Kidney (tissue), 22 donors: ENCODE measurements at places on chromosomes 7 and 10.

GRCh38 chr7:80187727-80188126 lies 53.1 kb downstream of the GNAI1 start:
- no peaks in the 10 kb centered on the region for H3K36me3 ChIP-seq
- H3K27me3 ChIP-seq, result no peaks in the 10 kb centered on the region
- no peak overlapping the region for H3K27ac ChIP-seq

DNA sequence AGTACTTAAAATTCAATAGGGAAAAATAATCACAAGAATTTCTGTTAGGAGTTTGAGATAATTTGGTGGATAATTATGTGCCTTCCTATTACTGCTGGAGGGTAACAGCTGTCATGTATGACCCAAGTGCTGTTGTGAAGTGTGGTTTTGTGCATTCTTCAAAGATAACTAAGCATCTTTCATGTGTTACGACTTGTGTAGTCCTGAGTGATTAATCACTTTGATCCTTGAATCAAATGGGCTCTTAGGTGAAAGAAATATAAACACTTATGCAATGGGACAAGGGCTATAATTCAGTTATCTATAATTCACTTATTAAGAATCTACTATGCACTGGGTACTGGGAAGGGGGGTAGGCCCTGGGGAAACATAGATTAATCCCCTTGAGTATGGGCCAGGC lies 89.0 kb downstream of the CH25H start:
- H3K36me3 ChIP-seq, result no peaks in the 10 kb centered on the region
- no peaks in the 10 kb centered on the region for H3K4me1 ChIP-seq
- no peak for DNase-seq
- no peak overlapping the region for H3K4me3 ChIP-seq
- no peak overlapping the region for H3K27ac ChIP-seq

GRCh38 chr7:132836746-132837145 lies 245.1 kb downstream of the CHCHD3 start:
- no peaks in the 10 kb centered on the region for H3K36me3 ChIP-seq
- H3K27me3 ChIP-seq, result no peaks in the 10 kb centered on the region
- no peak overlapping the region for H3K4me3 ChIP-seq
- H3K4me1 ChIP-seq, result no peaks in the 10 kb centered on the region
- no peak for DNase-seq
- no peak overlapping the region for H3K27ac ChIP-seq

DNA sequence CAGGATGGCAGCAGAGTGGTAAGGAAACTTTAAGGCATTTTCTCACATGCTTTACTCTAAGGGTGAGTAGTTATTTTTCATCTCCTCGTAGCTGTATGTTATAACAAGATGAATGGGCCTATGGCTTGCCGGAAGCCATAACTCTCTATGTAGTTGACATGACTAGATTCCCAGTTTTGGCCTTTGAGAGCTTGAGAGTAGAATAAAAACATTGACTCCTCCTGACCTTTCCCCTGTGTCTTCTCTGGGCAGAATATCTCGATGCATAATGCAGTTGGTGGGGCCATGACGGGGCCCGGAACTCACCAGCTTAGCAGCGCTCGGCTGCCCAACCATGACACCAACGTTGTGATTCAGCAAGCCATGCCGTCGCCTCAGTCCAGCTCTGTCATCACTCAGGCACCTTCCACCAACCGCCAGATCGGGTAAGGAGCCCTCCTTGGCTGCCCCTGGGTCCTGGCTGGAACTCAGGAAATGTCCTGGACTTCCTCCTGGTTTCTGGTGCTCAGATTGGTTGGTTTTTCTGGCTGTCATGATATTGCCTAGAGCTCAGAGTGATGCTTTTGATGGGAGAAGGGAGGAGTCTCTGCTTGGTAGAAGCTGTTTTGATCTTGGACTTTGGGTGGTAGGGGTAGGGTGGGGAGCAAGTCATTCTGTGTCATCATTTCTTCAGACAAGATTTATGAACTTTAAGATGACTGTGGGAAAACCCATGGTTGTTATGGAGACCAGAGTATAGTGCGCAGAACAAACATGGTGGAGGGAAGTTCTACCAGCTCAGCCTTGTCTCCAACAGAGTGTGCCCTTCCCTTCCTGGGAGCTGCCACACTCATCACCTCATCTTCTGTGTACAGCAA lies 158.0 kb downstream of the CREB5 start:
- H3K36me3 ChIP-seq, result no peaks in the 10 kb centered on the region
- peak; percentile 65 for DNase-seq
- H3K4me3 ChIP-seq, result no peak overlapping the region
- H3K4me1 ChIP-seq, result peaks cover 3% of the 10 kb centered on the region
- H3K27ac ChIP-seq, result no peak overlapping the region
- H3K27me3 ChIP-seq, result no peaks in the 10 kb centered on the region

GRCh38 chr7:5349437-5350173 lies 66.9 kb downstream of the SLC29A4 start:
- no peak overlapping the region for H3K4me3 ChIP-seq
- DNase-seq, result peak; percentile 61
- H3K4me1 ChIP-seq, result no peaks in the 10 kb centered on the region
- no peaks in the 10 kb centered on the region for H3K36me3 ChIP-seq
- H3K27ac ChIP-seq, result no peak overlapping the region

DNA sequence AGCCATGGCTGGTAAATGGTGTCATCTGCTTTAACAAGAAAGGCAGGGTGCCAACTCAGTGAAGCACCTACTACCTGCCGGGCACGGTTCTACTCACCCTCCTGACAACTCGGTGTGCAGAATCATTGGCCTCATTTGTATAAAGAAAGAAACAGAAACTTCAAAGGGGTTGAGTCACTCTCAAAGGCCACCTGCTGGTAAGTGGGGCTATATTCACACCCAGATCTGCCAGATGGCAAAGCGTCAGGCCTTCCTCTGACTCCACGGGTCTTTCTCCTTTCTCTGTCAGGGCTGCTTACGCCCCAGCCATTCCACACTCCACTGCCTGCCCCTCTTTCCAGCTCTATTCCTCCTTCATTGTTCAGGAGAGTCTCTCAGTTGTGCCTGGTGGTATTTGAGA lies 309.2 kb downstream of the GFRA1 start:
- H3K4me3 ChIP-seq, result no peak overlapping the region
- H3K36me3 ChIP-seq, result no peaks in the 10 kb centered on the region
- no peaks in the 10 kb centered on the region for H3K27me3 ChIP-seq
- no peak overlapping the region for H3K27ac ChIP-seq
- no peaks in the 10 kb centered on the region for H3K4me1 ChIP-seq

- no peaks in the 10 kb centered on the region for H3K27me3 ChIP-seq
- no peak overlapping the region for H3K27ac ChIP-seq
- no peaks in the 10 kb centered on the region for H3K36me3 ChIP-seq
- H3K4me1 ChIP-seq, result no peaks in the 10 kb centered on the region
- H3K4me3 ChIP-seq, result no peak overlapping the region
Observed at GRCh38 chr10:8173243-8173865, 118.9 kb downstream of the GATA3 start.

DNA sequence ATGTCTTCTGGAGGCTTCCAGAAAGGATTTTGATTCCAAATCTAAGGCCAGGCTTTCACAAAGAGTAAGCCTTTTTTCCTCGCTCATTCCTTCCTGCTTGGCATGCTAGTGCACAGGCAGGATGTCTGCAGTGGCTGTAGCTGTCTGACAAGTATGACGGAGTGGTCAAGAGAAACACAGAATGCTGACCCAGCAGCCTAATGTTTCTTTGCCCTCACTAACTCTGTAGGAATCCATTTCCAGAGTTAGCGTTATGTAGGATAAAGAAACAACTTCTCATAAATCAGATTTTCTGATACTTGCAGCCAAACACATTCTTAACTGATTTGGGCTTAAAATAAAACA lies 190.8 kb upstream of the AGK start:
- H3K36me3 ChIP-seq, result no peaks in the 10 kb centered on the region
- no peak for DNase-seq
- H3K4me1 ChIP-seq, result no peaks in the 10 kb centered on the region
- no peak overlapping the region for H3K27ac ChIP-seq
- no peak overlapping the region for H3K4me3 ChIP-seq

DNA sequence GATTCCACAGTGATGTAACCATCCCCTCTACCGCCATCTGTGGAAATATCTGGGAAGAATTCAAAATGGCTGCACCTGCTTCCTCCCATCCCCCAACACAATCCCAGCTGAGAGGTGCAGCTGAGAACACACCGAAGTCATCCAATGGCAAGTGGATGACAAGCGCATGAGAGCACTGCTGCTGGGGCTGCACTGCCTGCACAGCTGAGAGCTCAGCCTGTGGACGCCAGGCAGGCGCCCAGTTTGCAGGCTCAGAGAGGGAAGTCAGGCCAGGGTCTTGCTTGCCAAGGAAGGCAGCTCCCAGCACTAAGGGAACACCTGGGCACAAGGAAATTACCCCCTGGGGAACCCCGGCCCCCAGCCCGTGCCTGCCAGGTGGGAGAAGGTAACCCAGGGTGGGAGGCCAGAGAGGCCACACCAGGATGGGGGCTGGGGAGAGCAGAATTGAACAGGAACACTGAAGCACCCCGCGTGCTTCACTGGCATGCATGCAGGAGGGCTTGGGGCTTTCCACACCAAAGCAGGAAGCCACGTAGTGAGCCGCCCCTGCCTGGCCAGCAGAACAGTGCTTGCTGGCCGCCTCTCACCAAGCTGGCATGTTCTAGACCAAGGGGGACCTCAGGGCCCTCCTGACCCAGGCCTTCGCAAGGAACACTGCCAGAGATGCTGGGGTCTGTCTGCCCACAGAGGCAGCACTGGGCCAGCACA lies 46.2 kb downstream of the FAM53B start:
- H3K4me1 ChIP-seq, result peaks cover 71% of the 10 kb centered on the region
- DNase-seq, result peak; percentile 61
- peaks cover 8% of the 10 kb centered on the region for H3K36me3 ChIP-seq

- no peaks in the 10 kb centered on the region for H3K4me1 ChIP-seq
- no peaks in the 10 kb centered on the region for H3K27me3 ChIP-seq
- H3K36me3 ChIP-seq, result no peaks in the 10 kb centered on the region
- DNase-seq, result no peak
Observed at GRCh38 chr7:156222611-156223010, 410.3 kb upstream of the SHH start.

GRCh38 chr7:75639886-75640190 lies 98.9 kb downstream of the HIP1 start:
- peak overlapping the region; percentile 26 for H3K27ac ChIP-seq
- no peaks in the 10 kb centered on the region for H3K4me1 ChIP-seq
- no peak for DNase-seq
- no peaks in the 10 kb centered on the region for H3K27me3 ChIP-seq
- H3K4me3 ChIP-seq, result peak overlapping the region; percentile 32
- H3K36me3 ChIP-seq, result no peaks in the 10 kb centered on the region

DNA sequence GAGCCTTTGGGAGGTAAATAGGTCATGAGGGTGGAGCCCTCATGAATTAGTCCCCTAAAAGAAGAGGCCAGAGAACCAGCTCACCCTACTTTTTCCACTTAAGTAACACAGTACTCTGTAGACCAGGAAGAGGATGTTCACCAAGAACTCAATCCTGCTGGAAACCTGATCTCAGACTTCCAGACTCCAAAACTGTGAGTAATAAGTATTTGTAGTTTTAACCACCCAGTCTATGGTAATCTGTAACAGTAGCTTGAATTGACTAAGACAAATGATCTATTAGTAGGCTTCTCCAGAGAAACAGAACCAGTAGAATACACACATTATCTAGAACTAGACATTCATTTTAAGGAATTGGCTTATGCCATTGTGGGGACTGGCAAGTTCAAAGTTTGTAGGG lies 51.5 kb downstream of the ANKMY2 start:
- no peak for DNase-seq
- H3K36me3 ChIP-seq, result peaks cover 4% of the 10 kb centered on the region
- H3K4me1 ChIP-seq, result no peaks in the 10 kb centered on the region

DNA sequence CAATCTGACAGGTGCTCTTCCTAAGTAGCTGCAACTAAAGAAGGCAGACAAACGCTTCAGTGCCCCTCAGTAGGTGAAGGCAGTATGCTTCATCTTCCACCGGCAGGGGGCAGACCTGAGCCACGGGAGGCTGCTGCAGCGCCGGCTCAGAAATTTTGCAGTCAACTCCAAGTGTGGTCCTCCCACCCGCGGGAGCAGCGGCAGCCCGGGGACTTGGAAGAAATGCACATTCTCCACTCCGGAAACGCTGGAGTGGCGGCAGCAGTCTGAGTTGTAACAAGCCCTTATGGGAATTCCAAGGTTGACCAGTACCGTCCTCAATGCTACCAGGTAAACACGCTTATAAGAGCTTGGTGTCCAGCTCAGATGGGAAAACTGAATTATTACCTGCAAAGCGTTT lies 3.4 kb downstream of the IGFBP3 start:
- H3K27ac ChIP-seq, result no peak overlapping the region
- peaks cover 7% of the 10 kb centered on the region for H3K27me3 ChIP-seq
- no peak overlapping the region for H3K4me3 ChIP-seq
- peak; percentile 91 for DNase-seq
- H3K4me1 ChIP-seq, result peaks cover 7% of the 10 kb centered on the region

- peak overlapping the region; percentile 87 for H3K27ac ChIP-seq
- peak overlapping the region; percentile 69 for H3K4me3 ChIP-seq
- H3K36me3 ChIP-seq, result no peaks in the 10 kb centered on the region
- DNase-seq, result peak; percentile 91
- H3K27me3 ChIP-seq, result no peaks in the 10 kb centered on the region
- peaks cover 3% of the 10 kb centered on the region for H3K4me1 ChIP-seq
Observed at GRCh38 chr10:122019414-122019975, 30.5 kb downstream of the TACC2 start.

GRCh38 chr10:77829356-77829755 lies 97.2 kb downstream of the DLG5 start:
- H3K27me3 ChIP-seq, result no peaks in the 10 kb centered on the region
- peaks cover 37% of the 10 kb centered on the region for H3K36me3 ChIP-seq
- DNase-seq, result no peak
- H3K4me1 ChIP-seq, result no peaks in the 10 kb centered on the region
- no peak overlapping the region for H3K4me3 ChIP-seq

GRCh38 chr7:132575419-132575981 lies 770 bp downstream of the PLXNA4 start:
- DNase-seq, result peak; percentile 61
- H3K4me3 ChIP-seq, result peak overlapping the region; percentile 46
- no peaks in the 10 kb centered on the region for H3K36me3 ChIP-seq
- H3K4me1 ChIP-seq, result no peaks in the 10 kb centered on the region
- H3K27ac ChIP-seq, result no peak overlapping the region

DNA sequence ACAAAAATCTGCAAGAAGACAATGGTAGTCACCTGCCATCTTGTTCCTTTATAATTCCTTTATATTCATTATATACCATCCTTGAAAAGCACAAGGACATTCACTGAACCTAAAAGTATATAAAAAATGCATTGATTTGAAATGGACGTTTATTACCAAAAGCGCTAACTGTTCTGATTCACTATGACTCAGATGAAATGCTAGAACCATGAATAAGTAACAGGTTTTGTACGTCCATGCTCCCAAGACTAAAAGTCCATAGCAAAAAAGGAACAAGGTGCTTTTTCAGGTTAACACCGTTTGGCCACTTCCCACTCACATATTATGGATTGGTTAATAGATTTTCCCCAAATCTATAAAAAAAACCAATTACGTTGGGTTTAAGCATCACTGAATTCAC lies 109.4 kb downstream of the PPP1R17 start:
- DNase-seq, result no peak
- no peaks in the 10 kb centered on the region for H3K4me1 ChIP-seq
- H3K27me3 ChIP-seq, result no peaks in the 10 kb centered on the region
- no peak overlapping the region for H3K27ac ChIP-seq
- H3K4me3 ChIP-seq, result no peak overlapping the region
- no peaks in the 10 kb centered on the region for H3K36me3 ChIP-seq

DNA sequence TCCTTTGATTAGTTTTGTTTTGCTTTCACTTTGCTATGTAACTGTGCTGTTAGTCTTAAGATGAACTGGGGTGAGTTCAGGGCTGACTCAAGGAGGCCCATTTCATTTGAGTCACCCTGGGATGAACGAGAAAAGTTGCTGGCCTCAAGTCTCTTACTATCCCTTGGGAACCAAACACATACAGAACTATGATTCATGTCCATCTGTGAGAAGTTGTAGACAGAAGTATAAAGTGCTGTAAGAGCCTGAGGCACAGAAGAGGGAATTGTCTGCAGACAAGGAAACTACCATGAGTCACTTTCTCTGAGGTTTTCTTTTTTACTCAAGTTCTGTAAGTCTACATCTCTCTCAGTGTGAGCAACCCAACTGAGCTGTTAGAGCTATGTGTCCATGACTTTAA lies 179.8 kb upstream of the CSTF2T start:
- no peak for DNase-seq
- no peaks in the 10 kb centered on the region for H3K27me3 ChIP-seq
